ENCODE measurements at places on chromosomes 7 and 10.

DNA sequence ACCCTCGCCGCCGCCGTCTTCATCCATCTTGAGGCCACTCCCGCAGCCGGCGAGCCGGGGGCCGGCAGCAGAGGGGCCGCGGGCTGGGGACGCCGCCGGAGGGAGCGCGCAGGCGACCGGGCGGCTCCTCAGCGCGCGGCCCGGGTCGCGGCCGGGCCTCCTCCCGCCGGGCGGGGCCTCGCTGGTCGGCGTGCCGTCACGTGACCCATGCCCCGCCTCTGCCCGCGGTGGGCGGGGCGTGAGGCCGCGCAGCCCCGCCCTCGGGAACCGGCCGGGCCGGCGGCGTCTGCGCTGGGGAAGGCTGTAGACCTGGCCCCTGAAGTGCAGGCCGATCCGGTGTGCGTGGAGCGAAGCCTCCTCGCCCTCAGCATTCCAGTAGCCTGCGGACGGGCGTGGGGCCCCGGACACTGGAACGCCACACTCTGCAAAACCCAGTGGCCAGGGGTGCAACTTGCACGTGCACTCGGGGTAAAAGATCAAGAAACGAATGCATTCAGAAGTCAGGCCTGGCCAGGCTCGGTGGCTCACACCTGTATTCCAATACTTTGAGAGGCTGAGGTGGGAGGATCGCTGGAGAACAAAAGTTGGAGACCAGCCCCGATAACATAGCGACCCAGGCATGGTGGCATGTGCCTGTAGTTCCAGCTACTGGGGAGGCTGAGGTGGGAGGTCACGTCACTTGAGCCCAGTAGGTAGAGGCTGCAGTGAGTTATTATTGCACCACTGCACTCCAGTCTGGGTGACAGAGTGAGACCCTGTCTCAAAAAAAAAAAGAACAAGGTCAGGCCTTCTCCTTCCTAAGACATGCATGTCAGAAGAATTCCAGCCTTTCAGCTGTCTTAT lies at the start of gene CYTH3:
Gene CYTH3 (minus strand): TSS at position 144 of the 843 bp plus-strand sequence. CDS start 117 bp downstream, at position 27.
- DNase-seq, result no peak

DNA sequence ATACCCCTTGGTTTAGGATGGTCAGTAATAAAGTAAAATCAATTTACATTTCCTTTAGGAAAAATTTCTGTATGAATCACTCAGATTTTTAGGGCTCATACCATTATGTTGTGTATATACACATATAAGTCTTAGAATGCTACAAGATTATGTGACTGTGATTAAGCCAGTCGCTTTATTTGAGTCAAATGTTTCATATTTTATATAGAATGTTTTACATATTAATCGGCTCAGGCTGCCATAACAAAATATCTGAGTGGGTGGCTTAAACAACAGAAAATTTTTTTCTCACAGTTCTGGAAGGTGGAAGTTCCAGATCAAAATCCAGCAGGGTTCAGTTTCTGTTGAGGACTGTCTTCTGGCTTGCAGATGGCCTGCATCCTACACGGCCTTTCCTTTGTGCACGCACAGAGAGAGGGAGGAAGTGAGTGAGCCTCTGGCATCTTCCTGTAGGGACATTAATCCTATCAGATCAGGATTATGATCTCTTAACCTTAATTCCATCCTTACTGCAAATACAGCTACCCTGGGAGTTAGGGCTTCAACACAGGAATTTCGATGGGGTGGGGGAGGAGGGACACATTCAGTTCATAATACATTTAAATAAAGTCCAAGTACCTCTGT lies 198.0 kb downstream of the PHF14 start:
- DNase-seq, result no peak

- no peak for DNase-seq
These were observed 211.7 kb upstream of the MKI67 start for GRCh38 chr10:128337860-128338378.

- no peak for DNase-seq
These were observed 310.4 kb upstream of the NFE2L3 start for GRCh38 chr7:25841575-25841974.

DNA sequence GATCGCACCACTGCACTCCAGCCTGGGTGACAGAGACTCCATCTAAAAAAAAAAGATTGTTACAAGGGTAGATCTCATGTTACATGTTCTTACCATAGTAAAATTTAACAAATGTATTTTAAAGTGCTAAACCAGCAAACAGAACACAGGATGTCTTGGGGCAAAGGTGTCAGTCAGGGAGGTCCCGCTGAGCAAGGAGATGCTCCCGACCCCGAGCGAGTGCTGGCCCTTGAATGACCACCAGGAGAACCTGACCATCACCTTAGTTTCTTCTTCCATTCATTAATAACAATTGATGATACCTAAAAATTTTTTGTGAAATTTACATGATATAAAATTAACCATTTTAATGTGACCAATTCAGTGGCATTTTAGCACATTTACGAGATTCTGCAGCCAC lies 241.6 kb upstream of the GPR26 start:
- DNase-seq, result no peak

DNA sequence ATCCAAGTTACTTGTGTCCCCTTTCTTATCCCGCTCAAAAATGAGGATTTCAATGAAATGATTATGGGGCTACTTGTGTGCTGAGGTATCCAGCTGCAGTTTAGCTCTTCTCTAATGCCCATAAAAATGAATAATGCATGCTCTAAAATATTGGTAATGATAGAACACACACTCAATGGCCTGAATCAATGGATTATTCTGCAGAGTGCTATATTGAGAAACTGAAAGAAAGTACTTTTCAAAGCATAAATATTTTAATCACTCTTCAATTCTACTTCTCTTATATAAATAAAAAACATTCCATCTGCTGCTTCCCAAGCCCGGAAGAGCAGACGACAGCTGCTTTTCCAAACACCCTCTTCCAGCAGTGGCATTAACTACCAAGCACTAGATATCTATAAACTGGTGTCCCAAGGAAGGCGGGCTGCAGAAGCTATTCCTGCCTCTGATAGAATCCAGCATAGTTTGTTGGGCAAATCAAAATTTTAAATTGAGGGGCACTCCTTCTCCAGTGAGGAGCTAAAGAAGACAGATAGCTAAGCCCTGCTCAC lies 284.9 kb upstream of the AOAH start:
- DNase-seq, result no peak

DNA sequence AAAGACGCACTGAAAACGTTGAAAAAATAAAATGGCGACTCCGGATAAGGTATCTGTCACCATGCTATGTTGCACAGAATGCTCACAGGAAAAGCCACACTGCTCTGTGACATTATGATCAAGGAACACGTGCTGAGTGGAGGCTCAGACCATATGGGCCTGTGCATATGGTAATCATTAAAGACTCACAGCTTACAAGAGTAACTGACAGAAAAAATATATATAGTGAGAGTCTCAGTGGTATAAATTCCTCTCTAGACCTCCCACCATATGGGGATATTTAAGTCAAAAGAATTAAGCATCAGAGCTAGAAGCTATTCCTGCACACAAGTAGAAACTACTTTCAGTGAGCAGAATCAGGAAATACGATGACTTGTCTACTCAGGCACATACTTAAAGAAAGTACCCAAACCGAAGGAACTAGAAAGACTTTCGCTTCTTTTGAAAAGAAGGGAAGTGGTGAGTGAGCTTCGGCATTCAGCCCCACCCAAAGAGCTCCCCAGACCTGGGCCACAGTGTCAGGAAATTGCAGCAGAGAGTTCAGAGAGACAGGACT lies 65.1 kb upstream of the MPP7 start:
- no peak for DNase-seq
